ENCODE measurements at places on chromosomes 2 and 18.

DNA sequence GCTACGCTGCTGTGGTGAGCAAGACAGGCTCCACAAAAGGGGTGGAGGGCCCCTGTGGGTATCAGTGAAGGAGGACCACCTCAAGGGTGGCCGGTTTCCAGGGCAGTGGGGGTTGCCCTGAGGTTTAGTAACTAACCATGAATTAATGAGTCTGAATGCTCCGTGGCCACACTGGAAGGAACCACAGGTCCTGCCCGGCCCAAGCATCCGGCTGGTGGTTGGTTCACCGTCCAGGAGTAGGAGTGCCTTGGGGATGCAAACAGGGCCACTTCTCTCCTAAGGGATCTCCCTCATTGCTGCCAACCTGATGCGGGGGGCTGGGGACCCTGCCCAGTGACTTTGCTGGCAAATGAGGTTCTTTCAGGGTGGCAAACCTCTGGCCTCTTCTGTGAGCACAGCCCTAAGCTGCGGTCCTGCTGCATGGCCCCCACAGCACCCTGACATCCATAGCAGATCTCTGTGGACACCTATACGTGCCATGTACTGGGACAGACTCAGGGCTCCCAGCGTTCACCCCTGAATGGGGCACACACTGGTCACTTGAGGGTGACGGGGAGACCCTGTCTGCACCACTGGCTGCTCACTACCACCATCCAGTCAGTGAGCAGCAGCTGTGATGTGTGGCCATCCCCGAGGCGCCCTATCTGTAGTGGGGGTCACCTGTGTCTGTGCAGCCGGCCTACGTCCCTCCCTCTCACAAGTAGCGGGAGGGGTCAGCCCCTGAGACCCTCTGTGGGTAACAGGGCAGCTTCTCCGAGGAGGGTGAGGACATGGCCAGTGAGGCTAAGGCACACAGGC is 41.6 kb downstream of the HS6ST1 start:
- no peak for DNase-seq

GRCh38 chr2:59938181-59938580 is 615.3 kb downstream of the BCL11A start:
- DNase-seq = no peak

- DNase-seq = no peak
Measured at GRCh38 chr18:75343389-75343788, 84.1 kb downstream of the SMIM21 start.

DNA sequence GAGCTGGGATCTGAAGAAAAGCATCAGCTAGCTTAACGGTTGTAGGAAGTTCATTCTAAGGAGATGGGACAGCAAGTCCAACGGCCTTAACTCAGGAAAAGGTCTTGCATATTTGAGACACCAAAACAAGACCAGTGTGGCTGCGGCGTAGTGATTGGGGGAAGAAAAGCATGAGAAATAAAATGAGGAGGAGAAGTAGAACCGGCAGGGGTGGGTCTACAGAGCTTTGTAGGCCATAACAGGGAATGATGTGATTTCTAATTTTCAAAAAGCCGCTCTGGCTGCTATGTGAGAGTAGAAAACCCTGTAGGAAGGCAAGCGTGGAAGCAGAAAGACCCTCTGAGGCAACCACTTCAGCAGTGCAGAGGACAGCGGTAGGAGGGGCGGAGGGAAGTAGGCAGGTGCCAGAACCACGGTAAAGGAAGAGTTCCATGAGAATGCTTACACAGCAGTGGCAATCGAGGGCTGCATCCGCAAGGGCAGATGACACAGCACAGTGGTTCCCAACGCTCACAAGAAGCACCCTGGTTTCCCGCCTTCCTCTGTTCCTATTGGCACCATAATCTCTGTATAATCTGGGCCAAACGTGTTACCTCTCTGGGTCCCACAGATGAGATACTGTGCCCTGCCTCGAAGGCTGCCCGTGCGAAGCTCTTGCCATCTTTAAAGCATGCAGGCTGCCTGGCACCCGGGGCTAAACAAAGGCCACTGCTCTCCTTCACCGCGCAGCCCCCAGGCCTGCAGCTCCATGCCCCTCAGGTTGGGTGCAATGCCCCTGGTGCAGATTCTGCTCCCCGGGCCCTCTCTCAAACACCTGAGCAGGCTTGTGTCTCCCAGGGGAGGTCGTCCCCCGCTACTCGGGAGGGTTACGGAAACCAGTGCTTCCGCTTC is 795 bp downstream of the ANKRD39 start:
- no peak for DNase-seq

DNA sequence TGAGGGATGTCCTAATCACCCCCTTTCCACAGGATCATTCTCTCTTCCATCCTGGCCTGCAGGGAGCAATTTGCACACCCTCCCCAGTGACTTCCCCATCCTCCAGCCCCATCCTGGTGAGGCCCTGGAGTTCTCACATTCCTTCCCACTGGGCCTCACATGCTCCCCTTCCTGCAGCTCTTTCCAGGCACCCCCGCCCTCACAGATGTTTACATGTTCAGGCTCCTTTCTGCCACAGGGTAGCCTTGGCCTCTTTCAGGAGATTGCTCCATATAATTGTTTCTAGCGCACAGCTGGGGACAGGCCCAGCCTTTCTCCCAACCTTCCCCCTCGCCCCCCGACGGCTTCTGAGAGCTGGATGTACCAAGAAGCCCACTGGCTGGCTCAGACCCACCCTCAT is 288.4 kb upstream of the TRIB2 start:
- DNase-seq = no peak

GRCh38 chr2:145186303-145186702 is 666.4 kb upstream of the ZEB2 start:
- no peak for DNase-seq

Data from LoVo (cell line).